Stimulated activated CD4-positive, alpha-beta T cell treated with anti-CD3 and anti-CD28 coated beads, Interleukin-2, amount 100 ng/mL, for 24 hours (primary cell): ENCODE measurements at places on chromosomes 5 and 9.

DNA sequence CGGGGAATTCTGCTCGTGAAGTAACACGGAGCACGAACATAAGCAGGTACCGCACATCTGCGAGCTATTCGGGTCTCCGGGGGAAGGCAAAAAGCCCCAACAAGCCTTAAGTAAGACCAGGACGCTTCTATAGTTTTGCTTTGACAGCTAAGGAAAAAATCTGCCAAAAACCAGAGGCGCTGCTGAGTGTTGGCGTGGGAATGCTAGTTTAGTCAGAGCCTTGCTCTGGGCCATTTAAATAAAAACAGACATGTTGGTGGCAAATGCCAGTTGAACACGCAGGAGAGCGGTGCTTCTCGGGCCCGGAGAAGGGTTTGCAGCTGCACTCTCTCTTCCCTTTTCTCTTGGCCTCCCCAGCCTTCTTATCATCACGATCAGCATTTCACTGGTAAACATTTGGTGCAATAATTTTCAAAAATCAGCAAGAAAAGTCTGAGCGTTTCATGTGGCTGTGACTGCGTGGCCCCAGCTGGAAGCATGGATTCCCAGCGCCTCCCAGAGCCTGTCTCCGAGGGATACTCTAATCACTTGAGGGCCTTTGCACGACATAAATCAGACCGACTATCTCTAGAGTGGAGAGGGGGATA is 6.4 kb upstream of the NOTCH1 start:
- no peak for DNase-seq

- DNase-seq = no peak
Observed at GRCh38 chr9:116081435-116082115, 72.0 kb upstream of the PAPPA start.

GRCh38 chr9:4549751-4550295 is 59.6 kb downstream of the SLC1A1 start:
- no peak for DNase-seq

DNA sequence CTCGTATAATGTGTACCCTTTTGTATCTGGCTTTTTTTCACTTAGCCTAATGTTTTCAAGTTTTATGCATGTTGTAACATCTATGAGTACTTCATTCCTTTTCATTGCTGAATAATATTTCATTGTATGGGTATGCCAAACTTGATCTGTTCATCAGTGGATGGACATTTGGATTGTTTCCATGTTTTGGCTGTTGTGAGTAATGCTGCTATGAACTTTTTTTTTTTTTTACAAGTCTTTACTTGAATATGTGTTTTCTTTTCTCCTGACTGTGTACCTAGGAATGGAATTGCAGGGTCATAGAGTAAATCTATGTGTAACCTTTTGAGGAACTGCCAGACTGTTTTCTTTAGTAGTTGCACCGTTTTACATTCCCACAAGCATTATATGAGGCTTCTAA is 52.4 kb downstream of the MTREX start:
- no peak for DNase-seq

GRCh38 chr9:108562176-108562575 is 293.6 kb downstream of the ACTL7B start:
- DNase-seq = no peak

- DNase-seq = no peak
Observed at GRCh38 chr9:113153599-113153998, 2.8 kb downstream of the SLC31A2 start.

DNA sequence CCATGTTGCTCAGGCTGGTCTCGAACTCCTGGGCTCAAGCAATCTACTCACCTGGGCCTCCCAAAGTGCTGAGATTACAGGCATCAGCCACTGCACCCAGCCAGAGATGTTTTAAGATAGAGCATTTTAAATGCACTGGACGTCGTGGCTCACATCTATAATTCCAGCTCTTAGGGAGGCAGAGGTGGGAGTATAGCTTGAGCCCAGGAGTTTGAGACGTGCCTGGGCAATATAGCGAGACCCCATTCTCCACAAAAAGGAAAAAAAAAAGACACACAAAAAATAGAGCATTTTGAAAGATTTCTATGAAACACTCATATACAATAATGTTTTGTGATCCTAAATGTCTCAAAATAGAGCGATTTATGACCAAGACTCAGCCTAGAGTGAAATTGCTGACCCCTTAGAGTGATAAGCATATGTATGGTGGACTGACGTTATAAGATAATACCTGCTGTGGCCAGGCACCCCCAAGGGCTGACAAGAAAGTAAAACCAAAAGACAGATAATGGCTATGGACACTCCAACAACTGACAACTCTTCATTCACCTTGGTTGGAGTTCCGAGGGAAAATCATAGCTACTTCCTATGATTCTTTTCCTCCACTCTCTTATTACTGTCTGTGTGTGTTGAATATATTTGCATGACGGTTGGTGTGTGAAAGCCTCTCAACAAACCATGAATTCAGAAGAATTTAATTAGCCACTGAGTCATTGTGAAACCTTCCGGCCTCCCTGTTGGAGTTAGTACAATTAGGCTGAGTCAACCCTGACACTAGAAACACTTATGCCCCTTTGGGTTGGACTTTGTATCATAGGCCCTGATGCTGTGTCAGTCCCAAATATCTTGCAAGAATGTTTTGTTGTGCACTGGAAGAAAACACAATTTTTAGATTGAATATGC is 526.5 kb upstream of the NUDT12 start:
- DNase-seq = no peak
